M059J (cell line): ENCODE measurements at places on chromosomes 7 and 10. TPM values are rescaled to one million over a fixed set of nuclear protein-coding genes. Genes with fewer than 3 reads are reported as not detected.

DNA sequence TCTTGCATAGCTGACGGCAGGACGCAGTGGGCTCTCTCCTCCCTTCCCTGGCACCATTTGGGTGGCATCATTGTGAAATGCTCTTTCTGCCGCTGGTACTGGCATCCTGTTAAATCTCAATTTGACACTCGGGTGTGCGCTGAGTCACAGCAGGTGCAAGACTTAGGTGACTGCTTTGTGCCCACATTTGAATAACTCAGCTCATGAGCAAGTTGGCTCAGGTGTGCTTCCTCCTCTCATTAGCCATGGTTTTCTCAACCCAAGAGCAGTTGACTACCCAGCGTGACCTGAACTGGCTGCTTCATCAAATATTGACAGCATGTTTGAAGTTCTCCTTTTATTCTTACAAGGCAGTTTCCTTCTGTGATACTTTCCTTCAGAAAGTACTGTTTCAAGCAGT, 24.6 kb upstream of the NFE2L3 start:
- DNase-seq: no peak

Gene GPRIN2
- total RNA-seq: 0.10 and 1.6 TPM in 2 replicates

GRCh38 chr10:132820056-132820455, 34.1 kb upstream of the NKX6-2 start:
- no peak for DNase-seq

Gene TMEM130
- 0.37 and 6.2 TPM in 2 replicates for total RNA-seq

- peak; percentile 52 for DNase-seq
Measured at GRCh38 chr7:55019191-55019690, 424 bp downstream of the EGFR start.

GRCh38 chr10:131667561-131667960, 233.2 kb upstream of the PPP2R2D start:
- no peak for DNase-seq

- DNase-seq: no peak
Measured at GRCh38 chr10:7444551-7445121, 33.8 kb upstream of the SFMBT2 start.

Gene COG5
- 20.8 and 62.3 TPM in 2 replicates for total RNA-seq

DNA sequence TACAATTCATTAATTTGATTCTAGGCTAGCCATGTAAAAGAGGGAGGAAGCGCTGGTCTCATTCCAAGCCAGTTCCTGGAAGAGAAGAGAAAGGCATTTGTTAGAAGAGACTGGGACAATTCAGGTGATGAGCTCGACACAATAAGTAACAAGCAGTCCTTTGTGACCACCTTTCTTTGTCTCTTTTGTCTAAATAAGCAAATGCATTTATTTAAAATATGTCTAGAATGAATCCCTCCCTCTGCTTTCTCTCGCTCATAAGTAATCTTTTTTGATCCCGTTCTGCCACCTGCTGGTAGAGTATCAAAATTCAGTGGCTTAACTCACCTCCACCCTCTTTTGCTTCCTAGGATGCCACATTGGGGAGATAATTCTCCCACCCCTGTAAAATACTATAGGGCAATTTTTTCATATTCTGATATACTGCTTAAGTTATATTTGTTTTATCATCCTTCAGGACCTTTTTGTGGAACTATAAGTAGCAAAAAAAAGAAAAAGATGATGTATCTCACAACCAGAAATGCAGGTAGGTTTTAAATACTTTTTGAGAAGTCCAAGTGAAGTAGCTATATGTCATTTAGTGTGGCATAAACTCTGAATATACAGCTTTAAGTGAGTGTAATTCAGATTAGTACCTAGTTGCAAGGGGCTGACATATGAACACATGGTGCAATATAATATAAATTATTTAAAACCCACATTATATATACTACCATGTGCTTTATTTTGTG, 91.5 kb downstream of the GSDME start:
- peak; percentile 62 for DNase-seq

Gene SPOCK2
- 0.05 TPM in 1 of 2 replicates, not detected in the other for total RNA-seq

DNA sequence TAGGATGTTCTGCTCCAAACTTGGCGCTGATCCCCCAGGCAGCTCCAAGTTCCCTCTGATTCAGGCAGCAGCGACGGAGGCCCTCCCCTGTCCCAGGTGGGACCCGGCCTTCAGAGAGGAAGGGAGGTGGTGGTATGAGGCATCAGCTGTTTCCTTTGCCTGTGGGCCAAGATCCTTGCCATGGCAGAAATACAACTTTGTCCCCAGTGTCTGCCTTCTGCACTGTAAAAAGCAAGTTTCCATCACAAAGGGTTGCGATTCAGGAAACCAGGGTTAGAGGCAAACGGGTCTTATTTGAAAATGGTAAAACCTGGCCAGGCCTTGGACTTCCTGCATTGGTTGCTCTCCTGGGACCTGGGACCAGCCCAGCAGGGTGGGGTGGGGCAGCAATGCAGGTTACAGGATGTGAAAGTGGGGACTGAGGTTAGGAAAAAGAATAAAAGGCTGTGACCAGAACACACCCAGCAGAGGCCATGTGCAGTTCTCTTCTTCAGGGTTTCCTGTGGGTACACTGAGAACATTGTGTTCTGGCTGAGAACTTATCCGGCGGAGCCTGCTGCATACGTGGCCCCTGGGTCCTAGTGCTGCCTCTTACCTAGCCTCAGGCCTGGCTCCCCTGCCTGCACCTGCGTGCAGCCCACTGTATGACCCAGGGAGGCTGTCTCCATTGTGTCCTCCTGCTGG, 25.1 kb upstream of the DDIT4 start:
- DNase-seq: no peak

Gene SEMA3D
- 8.1 and 9.2 TPM in 2 replicates for total RNA-seq
